HT1080 (cell line): ENCODE measurements at places on chromosomes 13 and 19.

- DNase-seq = no peak
These were observed 13.0 kb downstream of the PROZ start for GRCh38 chr13:113171250-113172125.

- DNase-seq = peak; percentile 50
These were observed 109.2 kb upstream of the MCF2L start for GRCh38 chr13:112859817-112860190.

GRCh38 chr13:50156140-50156539 is 140.9 kb downstream of the KCNRG start:
- peak; percentile 74 for DNase-seq

- no peak for DNase-seq
These were observed 3.5 kb upstream of the FTL start for GRCh38 chr19:48961673-48962028.

- no peak for DNase-seq
These were observed 4.0 kb downstream of the MCF2L start for GRCh38 chr13:112972867-112973576.

GRCh38 chr19:9296336-9296735 is 13.3 kb downstream of the ZNF699 start:
- no peak for DNase-seq

DNA sequence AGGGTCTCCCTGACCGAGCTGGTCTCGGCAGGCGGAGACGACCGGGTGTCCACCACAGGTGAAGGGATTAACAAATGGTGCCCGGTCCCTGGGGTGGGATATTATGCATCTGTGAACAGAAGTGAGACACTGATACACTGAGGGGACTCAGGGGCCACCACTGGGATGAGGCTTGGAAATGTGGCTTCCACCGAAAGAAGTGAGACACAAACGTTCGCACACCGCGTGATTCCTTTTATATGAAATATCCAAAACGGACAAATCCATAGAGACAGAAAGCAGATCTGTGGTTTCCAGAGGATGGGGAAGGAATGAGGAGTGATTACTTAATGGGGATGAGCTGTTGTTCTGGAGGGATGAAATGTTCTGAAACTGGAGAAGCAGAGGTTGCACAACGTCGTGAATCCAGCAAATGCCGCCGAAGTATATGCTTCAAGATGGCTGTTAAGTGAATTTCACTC is 47.5 kb downstream of the C13orf46 start:
- DNase-seq = no peak
